ENCODE measurements at places on chromosomes 6 and 20.

GRCh38 chr6:4125933-4126864 lies 9.2 kb downstream of the ECI2 start:
- no peak for DNase-seq

- DNase-seq = no peak
Measured at GRCh38 chr20:58245931-58246330, 17.5 kb upstream of the ANKRD60 start.

DNA sequence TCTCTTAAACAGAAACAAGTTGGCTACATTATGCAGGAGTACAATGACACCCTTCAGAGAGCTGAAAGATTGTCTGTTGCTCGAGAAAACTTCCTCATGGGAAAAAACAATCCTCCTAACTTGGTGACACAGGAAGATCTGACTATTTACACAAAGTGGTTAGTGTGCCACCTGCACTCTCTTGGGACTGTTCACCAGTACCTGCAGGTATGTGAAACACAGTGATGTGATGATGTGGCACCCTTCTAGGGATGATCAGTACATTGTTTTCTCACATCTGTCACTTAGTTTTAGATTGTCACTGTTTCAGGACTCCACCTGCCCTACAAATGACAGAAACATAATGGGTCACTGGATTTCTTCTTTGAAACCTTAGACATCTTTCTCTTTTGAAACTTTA lies 101.8 kb downstream of the CEP57L1 start:
- no peak for DNase-seq

GRCh38 chr6:170011204-170012036 lies 260.0 kb downstream of the ERMARD start:
- no peak for DNase-seq

DNA sequence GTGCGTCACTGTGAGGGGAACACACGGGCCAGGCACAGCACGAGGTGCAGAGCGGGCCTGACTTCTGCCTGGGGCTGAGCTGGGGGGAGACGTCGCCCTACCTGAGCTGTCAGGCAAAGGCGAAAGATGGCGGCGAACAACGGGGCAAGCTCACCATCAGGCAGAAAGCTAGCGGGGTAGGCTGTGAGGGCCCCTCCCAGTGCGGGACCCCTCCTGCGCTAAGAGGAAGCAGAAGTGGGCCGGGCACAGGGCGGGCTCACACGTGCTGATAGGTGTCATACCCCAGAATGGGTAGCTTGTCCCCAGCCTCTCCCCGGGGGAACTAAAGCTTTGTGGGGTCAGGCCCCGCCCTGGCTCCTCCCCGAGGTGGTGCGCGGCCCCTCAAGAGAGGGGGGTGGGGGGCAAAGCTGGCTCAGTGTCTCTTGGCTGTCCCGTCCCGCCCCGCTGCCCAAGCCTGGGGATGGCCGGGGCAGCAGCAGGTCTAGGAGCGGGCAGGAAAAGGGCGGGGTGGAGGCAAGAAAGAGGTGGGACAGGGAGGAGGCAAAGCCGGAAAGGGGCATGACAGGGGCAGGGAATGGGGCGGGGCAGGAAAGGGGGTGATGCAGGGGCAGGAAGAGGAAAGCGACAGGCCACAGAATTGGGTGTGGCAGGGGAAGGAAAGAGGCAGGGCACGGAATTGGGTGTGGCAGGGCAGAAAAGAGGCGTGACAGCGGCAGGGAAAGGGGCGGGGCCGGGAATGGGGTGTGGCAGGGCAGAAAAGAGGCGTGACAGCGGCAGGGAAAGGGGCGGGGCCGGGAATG lies 14.7 kb downstream of the UCKL1 start:
- DNase-seq = peak; percentile 15

GRCh38 chr6:144083172-144083571 lies 12.2 kb downstream of the SF3B5 start:
- DNase-seq = no peak

GRCh38 chr20:33442136-33443005 lies 1.2 kb downstream of the SNTA1 start:
- no peak for DNase-seq

- DNase-seq = peak; percentile 60
Measured at GRCh38 chr6:20565342-20565741, 31.1 kb downstream of the CDKAL1 start.

DNA sequence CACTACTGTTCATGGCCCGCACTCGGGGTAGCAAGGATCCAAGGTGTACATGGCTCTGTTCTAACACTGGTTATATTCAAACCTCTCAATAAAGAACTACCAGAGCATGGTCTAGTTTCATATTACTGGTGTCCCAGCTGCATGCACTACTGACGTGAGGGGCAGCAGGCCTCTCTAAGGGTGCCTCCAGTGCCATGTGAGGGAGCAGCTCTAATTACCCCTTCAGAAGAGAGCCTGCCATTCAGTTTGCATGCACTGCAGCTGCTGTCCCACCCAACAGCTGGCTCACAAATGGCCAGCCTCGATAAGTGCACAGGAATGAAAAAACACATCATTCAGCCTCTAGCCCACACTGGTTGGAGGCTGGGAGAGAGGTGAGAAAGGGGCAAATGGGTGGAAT lies 85.2 kb downstream of the SMLR1 start:
- DNase-seq = no peak

DNA sequence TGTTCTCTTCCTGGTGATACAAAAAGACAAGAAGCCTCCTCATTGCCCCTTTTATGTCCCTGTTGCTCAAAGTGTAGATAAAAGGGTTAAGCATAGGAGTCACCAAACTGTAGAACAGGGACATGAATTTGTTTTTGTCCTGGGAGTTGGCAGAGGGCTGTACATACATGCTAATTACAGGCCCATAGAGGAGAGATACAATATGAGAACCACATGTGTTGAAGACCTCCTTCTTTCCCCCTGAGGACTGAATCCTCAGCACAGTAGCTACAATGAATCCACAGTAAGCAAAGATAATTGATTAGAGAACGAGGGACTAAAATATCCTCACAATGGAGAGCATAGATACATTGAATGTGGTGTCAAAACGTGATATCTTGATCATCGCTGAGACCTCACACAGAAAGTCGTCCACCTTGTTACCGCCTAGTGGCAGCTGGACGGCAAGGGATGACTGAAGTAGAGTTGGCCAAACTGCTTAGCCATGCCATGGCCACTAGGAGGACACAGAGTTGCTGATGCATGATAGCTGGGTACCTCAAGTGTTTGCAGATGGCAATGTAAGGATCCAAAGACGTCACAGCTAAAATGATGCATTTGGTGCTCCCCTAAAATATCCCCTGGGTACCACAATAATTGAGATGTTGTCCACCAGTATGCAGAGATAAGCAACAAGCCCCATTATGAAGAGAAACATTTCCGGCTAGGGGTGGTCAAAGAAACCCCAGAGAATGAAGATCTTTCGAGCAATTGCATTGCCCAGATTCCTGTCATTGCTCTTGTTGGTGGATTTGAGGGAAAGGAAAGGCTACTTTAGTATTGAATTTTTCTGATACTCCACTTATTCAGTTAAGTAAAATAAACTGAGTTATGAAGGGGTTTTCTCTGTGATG lies 15.0 kb downstream of the OR2B3 start:
- DNase-seq = no peak

DNA sequence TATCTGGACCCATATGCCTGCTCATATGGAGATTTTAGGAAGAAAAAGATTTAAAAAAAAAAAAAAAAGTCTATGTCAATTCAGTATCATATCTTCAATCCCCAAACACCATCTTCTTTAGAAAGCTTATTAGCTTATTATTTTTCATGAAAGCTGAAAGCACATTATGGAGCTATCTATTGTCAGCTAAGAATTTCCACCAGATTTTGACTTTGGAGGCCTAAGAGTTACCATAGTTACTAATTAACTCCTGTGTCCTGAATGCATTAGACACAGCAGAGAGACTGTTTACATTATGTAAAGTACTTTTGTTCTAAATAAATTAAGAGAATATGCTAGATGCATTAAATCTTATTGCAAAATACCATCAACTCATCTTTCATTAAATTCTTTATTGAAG lies 255.5 kb upstream of the NRSN1 start:
- DNase-seq = no peak

DNA sequence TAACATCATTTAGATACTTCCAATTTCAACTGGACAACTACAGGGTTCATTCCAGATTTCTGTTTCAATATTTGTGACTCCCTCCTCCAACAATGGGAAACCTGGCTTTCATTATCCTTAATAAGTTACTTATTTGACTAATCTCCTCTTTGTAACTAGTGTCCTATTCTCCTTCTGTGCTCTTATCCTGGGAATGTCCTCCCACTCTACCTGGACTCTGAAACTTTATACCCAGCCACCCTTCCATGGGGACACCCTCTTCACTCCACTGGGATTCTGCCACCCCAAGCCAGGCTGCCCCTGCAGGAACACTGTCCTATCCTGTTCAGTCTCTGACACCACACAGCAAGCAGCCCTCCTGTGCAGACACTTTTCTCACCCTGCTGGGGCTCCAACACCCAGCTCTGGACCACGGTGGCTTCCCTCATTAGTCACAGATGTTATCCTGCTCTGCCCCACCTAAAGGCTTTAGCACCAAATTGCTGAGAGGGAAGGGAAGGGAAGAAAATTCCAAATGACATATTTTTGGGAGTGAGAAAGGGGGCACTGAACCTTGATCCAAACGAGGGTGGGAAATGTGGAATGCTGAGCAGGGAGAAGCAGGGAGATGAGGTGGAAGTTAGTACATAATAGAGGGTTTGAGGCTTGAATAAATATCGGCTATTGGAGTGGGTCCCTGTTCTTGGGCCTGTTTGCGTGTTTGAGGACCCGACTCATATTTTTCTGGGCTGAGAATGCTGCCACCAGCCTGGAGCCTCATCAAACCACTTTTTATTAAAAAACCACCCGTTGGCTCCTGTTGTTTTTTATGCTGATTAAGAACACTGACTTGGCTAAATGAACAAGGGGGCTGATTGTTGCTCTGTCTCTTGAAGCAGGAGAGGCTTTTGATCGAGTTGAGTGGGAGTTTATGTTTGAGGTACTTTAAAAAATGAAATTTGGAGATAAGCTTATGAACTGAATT lies 54.0 kb upstream of the AKIRIN2 start:
- no peak for DNase-seq

DNA sequence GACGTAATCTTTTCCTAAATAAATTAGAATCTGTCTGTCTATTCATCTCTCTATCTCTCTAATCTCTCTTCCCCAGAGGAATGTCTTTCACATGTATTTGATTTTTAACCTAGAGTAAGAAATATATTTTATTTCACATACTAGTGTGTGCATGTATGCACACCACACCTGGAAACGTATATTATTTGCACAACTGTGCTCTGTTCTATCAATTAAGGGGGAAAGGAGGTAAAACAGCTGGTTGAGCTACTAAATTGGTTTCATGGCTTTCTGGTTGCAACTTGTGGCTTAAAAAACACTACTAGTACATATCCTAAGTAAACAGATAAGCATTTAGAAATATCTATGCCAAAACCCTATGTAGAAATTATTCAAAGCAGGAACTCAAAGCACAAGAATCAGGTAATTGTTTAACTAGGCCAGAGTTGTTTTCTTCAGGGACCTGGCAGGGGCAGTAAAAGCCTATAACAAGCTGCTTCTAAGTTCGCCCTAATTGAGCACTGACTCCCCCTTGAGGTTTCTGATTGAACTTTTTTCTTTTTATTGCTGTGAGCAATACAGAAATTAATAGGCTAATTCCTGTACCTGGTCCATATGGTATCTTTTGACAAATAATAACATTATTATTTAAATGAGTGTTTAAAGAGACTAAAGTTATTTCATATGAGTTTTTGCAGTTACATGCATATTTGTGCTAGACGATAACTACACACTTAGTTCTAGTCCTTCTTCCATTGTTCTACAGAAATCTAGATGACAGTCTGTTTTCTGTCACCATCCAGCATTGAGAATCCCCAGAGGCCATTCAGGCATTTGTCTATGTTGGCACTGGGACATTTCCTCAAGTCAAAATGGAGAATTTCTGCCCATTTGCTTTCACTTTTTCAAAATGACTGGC lies 88.6 kb downstream of the MCHR2 start:
- peak; percentile 90 for DNase-seq

- no peak for DNase-seq
Measured at GRCh38 chr6:26243752-26244151, 121.2 kb upstream of the BTN3A2 start.

- no peak for DNase-seq
Measured at GRCh38 chr6:99960027-99960426, 34.0 kb downstream of the MCHR2 start.

- no peak for DNase-seq
Measured at GRCh38 chr6:75791881-75792280, 42.8 kb downstream of the MYO6 start.

GRCh38 chr6:136612666-136613389 lies 62.6 kb upstream of the MAP7 start:
- DNase-seq = no peak

DNA sequence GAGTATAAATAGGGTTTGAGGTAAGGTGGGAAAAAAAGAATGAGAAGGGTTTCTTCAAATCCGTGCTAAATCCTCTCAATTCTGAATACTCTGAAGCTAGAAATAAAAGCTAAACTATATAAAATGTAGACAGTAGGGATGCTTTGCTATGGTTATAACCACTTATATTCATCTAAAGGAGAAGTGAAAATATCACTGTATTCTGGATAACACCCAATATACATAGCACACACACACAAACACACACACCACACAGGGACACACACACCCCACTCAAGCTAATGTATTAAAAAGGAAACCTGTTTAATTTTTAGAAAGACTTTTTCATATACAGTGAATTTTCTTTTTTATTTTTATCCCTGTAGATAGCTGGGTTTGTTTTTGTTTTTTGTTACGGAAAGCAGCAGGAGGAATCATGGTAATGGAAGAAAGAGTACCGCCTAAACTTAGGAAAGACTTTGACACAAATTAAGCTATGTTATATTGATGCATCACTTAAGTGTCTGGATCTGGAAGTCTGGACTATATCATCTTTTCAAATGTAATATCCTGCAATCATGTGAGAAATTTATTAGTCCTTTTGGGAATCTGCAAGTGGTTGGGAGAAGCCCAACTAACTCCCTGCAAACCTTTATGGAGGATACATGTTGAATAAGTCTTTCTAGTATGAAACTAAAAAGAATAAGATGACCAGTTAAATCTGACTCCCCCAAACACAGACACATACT lies 68.4 kb upstream of the FABP7 start:
- DNase-seq = no peak

DNA sequence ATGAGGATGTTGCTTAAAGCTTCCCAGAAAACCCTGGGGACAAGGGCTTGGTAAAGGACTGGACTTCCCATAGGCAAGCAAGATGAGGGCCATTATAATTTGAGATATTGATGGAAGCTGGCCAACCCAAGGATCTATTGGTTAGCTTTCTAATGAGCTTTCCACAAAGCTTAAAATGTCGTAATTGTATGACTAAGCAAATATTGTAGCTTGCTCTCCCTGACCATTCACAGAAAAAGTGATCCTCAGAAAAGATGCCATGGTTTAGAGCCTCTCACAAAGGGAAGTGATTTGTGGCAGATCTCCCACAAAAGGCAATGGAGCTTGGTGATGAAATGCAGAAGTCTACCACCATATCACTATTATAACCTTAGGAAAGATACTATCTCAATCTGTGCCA lies 13.6 kb downstream of the IL17F start:
- no peak for DNase-seq

DNA sequence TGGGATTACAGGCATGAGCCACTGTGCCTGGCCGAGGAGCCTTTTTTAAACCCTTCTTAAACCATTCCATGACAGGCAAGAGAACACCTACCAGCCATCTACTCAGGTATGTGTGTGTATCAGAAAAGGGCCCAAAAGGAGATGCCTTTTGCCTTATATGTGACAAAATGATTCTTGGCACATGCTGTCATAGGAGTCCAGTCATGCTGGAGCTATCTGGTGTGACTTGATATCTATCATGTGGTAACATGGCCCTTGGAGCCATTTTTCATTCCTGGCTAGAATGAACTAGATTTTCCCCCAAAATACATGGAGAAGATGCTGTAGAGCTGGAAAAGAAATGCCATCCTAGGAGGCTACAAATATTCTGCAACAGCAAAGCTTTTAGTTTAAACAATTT lies 129.1 kb downstream of the DST start:
- no peak for DNase-seq

Measured in NCI-H526 treated with DMSO at 0.1 percent for 48 hours (cell line).